Stimulated activated CD8-positive, alpha-beta memory T cell treated with anti-CD3 and anti-CD28 coated beads, Interleukin-4, amount 100 ng/mL, for 4 hours (primary cell): ENCODE measurements at places on chromosomes 3 and 15.

GRCh38 chr3:127483902-127484591 lies 106.5 kb downstream of the TPRA1 start:
- DNase-seq = no peak

GRCh38 chr3:147418808-147419701 lies 9.9 kb downstream of the ZIC1 start:
- DNase-seq = no peak

- no peak for DNase-seq
These were observed 8.3 kb upstream of the TOPBP1 start for GRCh38 chr3:133669949-133670524.

- no peak for DNase-seq
These were observed 61.8 kb downstream of the FGD5 start for GRCh38 chr3:14880447-14881106.

GRCh38 chr3:123663977-123664376 lies 79.1 kb upstream of the HACD2 start:
- no peak for DNase-seq

DNA sequence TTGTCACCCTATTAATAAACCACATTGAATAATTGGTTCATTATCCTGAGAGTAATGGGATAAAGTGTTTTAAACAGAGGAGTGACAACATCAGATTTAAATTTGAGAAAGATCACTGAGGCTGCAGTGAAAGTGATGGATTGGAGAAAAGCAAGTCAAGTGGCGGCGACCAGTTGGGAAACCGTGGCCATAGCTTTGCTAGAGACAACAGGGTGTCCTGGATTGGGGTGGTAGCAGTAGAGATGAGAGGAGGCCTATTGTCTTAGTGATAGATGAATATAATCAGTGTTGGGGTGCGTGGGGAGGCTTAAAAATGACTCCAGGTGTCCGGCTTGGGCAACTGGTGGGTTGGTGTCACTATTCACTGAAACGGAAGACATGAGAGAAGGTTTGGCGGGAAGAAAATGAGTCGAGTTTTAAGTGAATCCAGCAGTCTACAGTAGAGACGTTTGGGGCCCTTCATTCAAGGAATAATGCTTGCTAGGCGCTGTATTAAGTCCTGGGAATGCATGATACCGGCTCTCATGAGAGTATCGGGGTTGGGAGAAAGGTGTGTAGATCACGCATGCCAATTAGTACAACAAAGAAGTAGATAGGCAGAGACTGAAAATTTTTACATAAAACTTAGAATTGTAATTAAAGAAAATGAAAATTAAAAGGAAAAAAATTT lies 819 bp downstream of the NEK4 start:
- DNase-seq = no peak

- DNase-seq = no peak
These were observed 76.4 kb downstream of the HES1 start for GRCh38 chr3:194212161-194212844.

DNA sequence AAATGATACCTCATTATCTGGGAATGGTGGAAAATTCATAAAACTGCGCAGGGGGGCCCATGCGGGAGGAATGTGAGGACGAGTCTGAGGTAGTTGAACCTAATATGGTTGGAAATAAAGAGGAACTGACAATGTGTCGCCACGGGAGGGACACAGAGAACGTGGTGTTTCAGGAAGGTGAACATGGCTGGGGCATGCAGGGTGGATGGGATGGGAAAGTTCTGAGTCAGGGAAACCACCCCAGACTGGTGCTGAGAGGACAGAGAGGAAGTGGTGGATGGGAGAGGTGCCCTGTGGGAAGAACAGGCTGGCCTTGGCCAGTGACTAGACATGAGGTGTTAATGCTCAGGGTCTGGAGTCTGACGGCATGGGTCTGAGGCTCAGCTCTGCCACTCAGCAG lies 137.1 kb upstream of the WNT5A start:
- DNase-seq = no peak

DNA sequence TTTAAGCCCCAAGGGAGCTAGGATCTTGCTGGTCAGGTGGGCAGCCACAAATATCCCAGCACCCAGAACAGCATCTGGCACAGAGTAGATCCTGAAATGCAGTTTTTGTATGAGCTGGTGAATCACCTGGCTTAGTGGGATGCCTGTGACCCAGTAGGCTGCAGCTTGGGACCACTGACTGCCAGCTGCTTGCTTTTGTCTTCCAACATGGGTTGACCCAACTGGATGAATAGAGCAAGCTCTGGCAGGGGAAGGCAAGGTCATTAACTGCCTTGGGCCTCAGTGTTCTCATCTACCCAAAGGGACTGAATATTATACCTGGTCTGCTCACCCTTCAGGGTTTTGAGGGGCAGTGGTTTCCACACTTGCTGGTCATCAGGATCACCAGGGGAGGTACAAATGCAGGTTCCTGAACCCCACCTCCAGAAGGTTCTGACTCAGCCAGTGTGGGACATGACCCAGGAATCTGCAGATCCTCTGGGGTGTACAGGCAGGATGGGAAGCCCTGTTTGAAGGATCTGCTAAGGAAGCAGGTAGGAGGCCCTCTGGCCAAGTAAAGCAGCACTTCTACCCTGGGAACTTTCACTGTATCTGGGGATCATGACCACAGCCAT lies 55.4 kb downstream of the ITGA11 start:
- no peak for DNase-seq
